ENCODE measurements at places on chromosomes 11 and 22.
A peak's percentile ranks its signal among the peaks of the same experiment; 100 is the strongest.

DNA sequence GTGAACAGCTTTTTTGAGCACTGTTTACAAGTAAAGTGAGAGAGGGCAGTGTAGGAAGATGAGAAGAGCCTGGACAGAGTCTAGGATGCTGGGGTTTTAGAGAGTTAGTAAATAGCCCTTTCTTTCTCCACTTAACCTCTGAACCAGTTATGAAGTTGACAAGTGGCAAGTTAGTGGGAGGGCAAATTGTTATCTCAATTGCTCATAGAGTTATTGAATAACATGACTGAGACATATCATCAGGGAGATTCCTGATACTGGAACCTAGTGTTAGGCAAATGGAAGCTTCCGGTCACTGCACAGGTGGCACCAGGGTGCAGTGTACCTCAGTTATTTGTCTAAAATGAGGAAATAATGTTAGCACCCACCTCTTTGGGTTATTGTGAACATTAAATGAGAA is 57.8 kb upstream of the PTPN5 start:
- no peak for DNase-seq

GRCh38 chr11:19480540-19480939 is 232.1 kb upstream of the NAV2 start:
- no peak for DNase-seq

DNA sequence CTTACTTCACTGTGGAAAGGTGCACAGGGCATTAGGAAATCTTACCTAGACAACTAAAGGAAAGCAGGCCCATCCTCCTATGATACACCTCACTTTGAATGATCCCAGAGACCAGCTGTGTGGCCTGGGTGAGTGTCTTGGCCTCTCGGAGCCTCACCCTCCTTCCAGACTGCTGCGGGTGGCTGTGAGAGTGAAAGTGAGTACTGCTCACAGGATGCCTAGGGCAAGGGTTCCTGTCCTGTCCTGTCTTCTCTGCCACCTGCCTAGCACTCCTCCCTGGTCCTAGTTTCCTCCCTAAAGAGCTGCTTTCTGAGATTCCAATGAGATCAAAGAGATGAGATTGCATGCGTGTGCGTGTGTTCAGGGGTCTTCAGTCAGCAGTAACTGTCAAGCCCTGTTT is 19.5 kb upstream of the ADORA2A start:
- no peak for DNase-seq

GRCh38 chr22:49512487-49513165 is 315.0 kb downstream of the BRD1 start:
- DNase-seq: no peak

- no peak for DNase-seq
These were observed 9.2 kb downstream of the FBLN1 start for GRCh38 chr22:45511847-45512261.

DNA sequence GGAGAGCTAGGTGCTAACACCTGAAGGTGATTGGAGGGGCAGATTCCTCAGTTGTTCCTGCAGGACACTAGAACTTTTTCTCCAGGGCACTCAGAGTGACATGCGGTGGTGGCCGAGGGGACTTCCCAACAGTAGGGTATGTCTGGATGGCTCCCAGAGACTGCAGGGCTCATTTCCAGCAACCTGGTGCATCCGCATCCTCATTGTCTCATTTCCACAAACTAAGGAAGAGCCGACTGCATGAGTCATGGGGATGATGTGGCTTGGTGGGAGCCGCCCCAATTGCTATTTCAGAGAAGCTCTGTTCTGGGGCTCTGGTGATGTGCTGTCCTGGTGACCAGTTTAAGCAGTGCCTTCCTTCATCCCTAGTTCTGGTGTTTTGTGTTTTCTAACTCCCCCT is 2.8 kb upstream of the ROBO4 start:
- DNase-seq: peak; percentile 34

- DNase-seq: peak; percentile 75
These were observed 18.2 kb downstream of the ZBTB16 start for GRCh38 chr11:114077482-114078305.

DNA sequence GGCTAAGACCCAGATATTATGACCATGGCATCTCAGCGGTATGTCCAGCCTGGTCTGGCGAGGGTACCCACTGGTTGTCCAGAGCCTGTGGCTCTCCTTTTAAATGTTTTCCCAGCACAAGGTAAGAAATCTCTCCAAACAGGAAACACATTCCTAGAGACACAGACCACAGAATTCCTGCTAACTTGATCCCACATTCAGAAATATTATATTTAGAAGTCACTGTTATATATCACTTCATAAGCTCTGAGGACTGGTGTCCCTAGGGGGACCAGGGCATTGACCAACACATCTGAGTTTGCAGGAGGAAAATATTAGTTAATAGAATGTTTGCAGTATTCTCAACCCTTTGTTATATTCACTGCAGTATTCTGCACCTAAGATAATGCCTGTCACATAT is 23.1 kb downstream of the TMPRSS13 start:
- no peak for DNase-seq

DNA sequence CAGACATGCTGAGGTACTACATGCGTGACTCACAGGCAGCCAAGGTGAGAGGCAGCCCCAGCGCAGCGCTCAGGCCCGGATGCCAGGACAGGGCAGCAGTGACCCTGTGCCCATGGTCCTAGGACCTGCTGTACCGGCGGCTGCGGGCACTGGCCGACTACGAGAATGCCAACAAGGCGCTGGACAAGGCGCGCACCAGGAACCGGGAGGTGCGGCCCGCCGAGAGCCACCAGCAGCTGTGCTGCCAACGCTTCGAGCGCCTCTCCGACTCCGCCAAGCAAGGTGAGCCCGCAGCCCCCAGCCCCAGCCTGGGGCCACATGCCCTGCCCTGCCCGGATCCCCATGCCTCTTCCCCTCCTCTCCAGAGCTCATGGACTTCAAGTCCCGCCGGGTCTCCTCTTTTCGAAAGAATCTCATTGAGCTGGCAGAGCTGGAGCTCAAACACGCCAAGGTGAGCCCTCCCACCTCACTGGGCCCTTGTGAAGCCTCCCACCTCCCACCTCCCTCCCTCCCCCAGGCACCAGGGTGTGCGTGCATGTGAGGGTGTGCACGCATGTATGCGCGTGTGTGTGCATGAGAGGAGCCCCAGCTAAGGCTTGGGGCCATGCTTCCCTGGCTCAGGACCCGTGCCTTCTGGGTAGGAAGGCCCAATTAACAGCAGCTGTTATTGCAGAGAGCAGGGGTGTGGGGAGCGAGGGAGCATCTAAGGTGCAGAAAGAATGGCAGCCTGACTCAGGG is 5.3 kb downstream of the CFL1 start:
- peak; percentile 46 for DNase-seq

DNA sequence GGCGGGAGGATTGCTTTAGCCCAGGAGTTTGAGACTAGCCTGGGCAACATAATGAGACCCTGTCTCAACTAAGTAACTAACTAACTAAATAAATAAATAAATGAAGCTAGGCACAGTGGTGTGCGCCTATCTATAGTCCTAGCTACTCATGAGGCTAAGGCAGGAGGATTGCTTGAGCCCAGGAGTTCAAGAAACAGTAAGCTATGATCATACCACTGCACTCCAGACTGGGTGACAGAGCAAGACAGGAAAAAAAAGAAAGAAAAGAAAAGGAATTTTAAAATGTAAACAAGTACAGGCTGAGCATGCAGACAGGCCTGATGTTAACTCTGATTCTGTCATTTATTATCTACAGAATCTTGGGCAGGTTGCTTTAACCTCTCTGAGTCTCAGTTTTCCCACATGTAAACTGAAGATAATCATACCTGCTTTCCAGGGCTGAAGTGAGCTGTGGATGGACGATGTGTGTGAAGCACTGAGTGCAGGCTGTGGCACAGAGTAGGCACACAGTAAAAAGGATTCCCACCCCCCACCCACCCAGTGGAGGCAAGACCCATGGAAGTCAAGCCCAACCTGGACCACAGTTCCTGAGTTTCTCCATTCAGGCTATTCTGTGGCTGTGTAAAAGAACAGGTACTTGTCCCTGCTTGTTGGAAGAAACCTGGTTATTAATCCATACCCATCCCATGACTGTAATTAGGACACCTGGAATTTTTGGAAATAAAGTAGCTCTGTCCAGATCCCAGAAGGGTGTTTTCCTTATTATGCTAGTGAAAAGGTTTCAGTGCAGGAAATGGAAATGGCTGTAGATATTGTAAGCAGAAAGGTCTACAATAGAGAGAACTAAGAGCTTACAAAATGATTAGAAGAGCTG is 18.7 kb upstream of the SCUBE2 start:
- no peak for DNase-seq

DNA sequence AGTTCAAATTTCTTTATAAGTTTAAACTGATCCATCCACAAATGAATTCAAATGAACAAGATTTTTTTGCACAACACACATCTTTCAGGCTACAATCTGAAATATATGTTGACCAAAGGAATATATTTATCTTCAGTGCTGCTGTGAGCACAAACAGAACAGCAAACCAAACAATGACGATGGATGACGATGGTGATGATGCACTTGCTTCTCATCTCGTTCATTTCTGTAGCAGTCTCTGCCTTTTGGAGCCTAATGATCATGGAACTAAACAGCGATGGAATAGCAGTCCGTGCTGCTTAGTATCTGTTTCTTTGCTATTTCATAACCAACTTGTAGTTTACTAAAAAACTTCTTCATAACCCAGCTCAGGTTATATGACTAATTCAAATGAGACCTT is 220.7 kb upstream of the BLID start:
- DNase-seq: no peak

DNA sequence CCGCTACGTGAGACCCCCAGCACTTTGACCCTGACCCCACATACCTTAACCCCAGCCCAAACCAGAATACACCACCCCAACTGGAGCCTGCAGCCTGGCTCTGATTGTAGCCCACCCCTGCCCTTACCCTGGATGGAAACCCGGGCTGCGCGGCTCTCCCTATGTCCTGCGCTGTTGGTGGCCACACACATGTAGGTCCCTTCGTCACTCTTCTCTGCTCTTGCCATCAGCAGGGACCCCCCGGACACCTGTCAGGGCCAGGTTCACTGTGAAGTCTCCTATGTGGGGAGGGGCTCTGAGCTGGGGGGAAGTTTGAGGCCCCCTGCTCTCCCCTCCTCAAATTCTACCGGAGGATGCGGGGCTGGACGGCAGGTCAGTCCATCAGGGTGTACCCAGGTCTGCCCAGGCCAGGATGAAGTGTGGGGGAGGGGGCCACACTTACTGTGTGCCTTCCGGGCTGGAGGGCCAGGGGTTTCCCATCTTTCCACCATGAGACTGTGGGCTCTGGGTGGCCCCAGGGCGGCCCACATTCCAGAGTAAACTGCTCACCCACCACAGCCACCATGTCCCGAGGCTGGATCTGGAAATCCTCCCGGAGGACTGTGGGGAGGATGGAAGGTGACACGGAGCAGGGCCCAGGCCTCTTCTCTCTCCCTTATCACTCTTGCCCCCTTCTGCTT is 1.5 kb downstream of the ROBO4 start:
- no peak for DNase-seq

- no peak for DNase-seq
These were observed 716 bp downstream of the GRM5 start for GRCh38 chr11:89065066-89065465.

DNA sequence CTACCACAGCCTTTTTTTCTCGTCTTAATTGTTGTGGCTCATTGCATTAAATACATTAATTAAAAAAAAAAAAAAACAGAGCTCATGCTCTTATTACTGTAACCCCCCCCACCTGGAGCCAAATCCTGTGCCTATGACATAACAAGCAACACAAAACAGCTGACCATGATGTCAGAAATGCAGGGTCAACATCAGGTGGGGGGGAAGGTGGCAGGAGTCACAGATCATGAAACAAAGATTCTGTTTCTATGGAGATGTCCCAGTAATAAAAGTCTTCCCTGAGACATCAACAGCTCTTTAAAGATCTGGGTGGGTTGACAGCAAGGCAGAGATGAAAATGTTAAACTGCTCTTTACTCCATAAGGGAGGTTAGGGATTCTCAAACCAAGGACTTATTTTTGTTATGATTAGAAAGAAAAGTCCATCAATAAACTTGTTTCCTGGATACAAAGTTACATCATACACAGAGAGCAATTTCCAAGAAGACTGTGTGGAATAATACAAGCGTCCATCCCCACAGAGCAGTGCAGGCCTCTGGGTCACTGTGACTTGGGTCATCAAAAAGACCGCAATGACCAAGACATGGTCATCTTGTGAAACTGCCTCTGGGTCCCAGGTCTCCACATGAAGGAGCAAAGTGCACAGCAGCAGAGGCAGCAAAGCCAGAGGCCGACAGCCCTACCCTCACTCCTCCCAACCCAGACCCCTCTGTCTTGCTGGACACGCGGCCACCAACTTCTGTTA is 42.7 kb upstream of the CYP2D6 start:
- no peak for DNase-seq

DNA sequence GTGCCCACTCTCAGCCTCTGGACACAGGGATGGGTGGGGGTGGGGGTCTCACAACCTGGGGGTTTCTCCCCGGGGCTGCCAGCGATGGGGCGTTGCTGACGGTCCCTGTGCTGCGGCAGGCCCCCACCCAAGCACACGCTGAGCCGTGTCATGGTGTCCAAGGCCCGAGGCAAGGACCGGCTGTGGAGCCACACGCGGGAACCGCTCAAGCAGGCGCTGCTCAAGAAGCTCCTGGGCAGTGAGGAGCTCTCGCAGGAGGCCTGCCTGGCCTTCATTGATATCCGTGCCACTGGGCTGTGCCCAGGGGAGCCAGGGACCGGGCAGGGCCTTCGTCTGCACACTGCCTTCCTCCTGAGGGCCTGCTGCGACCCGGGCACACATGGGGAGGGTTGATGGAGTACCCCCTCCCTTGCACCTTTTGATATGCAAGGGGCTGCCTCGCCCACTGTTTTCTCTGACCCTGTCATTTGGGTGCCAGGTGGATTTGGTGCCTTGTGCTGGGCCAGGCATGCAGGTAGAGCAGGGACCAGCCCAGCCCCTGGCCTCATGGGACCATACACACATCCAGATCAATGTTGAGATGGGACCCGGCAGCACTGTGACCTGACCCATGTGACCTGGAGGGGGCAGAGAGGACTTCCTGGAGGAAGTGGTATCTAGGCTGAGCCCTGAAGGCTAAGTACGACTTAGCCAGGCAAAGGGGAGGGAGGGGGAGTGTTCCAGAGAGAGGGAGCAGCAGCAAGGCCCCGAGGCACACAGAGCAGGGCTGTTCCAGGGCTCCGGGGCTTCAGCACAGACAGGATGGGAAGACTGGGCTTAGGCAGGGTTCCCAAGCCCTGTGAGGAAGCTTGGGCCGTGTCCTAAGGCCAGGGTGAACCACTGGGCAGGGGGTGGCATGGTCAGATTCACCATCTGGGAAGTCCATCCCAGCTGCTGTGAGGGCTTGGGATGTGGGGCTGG is 75.2 kb downstream of the MYO7A start:
- DNase-seq: no peak

GRCh38 chr11:117754030-117754429 is 43.0 kb downstream of the DSCAML1 start:
- no peak for DNase-seq

- no peak for DNase-seq
These were observed 185.7 kb downstream of the BLID start for GRCh38 chr11:121930004-121930965.

DNA sequence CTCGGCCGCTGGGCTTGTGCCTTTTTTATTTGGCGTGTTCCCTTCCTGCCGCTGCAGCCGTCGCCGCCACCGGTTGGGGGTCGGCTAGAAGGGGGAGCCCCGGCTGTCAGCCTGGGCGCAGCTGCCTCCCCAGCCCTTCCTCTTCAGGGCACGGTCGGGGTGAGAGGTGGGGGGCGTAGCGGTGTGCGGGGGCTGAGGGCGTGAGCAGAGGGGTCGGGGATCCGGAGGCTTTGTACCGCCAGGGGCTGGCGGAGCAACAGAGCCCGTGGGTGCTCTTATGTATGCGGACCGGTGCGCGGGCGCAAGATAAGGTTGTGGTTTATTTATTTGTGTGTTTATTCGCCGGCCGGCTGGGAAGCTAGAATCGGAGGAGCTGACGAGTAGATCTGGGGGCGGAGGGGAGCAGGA is 477 bp downstream of the ZBTB16 start:
- DNase-seq: peak; percentile 55

GRCh38 chr22:35552196-35552842 is 11.7 kb downstream of the RASD2 start:
- no peak for DNase-seq

Data from Caco-2 (cell line).